ENCODE measurements at places on chromosomes 3 and 15. TPM values are rescaled to one million over a fixed set of nuclear protein-coding genes. Genes with fewer than 3 reads are reported as not detected.

LRRC31 gene
- under 0.01 TPM for total RNA-seq

CHRNA5 gene
- 11.4 TPM for total RNA-seq

DLL4 gene
- 4.1 TPM for total RNA-seq

KIF23 gene
- total RNA-seq = 6.5 TPM

SATB1 gene
- 67.7 TPM for total RNA-seq

ANP32A gene
- total RNA-seq = 104 TPM

CTXND1 gene
- 0.41 TPM for total RNA-seq

CYP11A1 gene
- total RNA-seq = not detected

SLC22A13 gene
- total RNA-seq = under 0.01 TPM

TLR9 gene
- not detected for total RNA-seq

FETUB gene
- total RNA-seq = not detected

SOX14 gene
- not detected for total RNA-seq

SLC12A6 gene
- total RNA-seq = 26.5 TPM

SPG21 gene
- 58.7 TPM for total RNA-seq

CSNK1G1 gene
- total RNA-seq = 46.1 TPM

CFAP44 gene
- total RNA-seq = 3.3 TPM

MELTF gene
- total RNA-seq = 1.2 TPM

BLM gene
- total RNA-seq = 3.3 TPM

FANCD2 gene
- 6.1 TPM for total RNA-seq

MYZAP gene
- total RNA-seq = 1.6 TPM

PLA2G4D gene
- under 0.01 TPM for total RNA-seq

ZKSCAN7 gene
- total RNA-seq = 30.2 TPM

RHOV gene
- total RNA-seq = 9.4 TPM

TMC3 gene
- under 0.01 TPM for total RNA-seq

DIPK2A gene
- total RNA-seq = 63.6 TPM

LDHAL6B gene
- total RNA-seq = not detected

SCG5 gene
- total RNA-seq = 136 TPM

TMEM212 gene
- not detected for total RNA-seq

CDHR4 gene
- not detected for total RNA-seq

GADL1 gene
- 5.3 TPM for total RNA-seq

FBXW12 gene
- 1.6 TPM for total RNA-seq

SLC51A gene
- total RNA-seq = not detected

LAMB2 gene
- total RNA-seq = 30.2 TPM

AP4E1 gene
- total RNA-seq = 12.6 TPM

CP gene
- not detected for total RNA-seq

ADAMTS9 gene
- total RNA-seq = 24.1 TPM

KCTD6 gene
- 24.5 TPM for total RNA-seq

LRRC2 gene
- total RNA-seq = 2.4 TPM

IL17RB gene
- total RNA-seq = 1.6 TPM

SCN11A gene
- total RNA-seq = under 0.01 TPM

GOLGA8G gene
- total RNA-seq = not detected

TMEM158 gene
- total RNA-seq = 19.6 TPM

EXD1 gene
- total RNA-seq = 1.2 TPM

STAC gene
- total RNA-seq = 6.5 TPM

NANOGP8 gene
- total RNA-seq = not detected

ZIC1 gene
- total RNA-seq = 20.0 TPM

Data from frontal cortex (tissue), 4 donors.